MG63 (cell line): ENCODE measurements at places on chromosomes 2 and 18. TPM values are rescaled to one million over a fixed set of nuclear protein-coding genes. Genes with fewer than 3 reads are reported as not detected.
A peak's percentile ranks its signal among the peaks of the same experiment; 100 is the strongest.

Gene PSTPIP2
- total RNA-seq: 5.6 and 9.7 TPM in 2 replicates

Gene CXCR4
- total RNA-seq: not detected in 2 replicates

Gene CHRNA1
- not detected in 2 replicates for total RNA-seq

Gene ITSN2
- total RNA-seq: 7.2 and 16.9 TPM in 2 replicates

Gene SLC5A7
- total RNA-seq: not detected in 2 replicates

Gene POTEJ
- total RNA-seq: not detected in 2 replicates

Gene SLC9A4
- total RNA-seq: not detected in 2 replicates

Gene WDCP
- 10.6 and 12.2 TPM in 2 replicates for total RNA-seq

DNA sequence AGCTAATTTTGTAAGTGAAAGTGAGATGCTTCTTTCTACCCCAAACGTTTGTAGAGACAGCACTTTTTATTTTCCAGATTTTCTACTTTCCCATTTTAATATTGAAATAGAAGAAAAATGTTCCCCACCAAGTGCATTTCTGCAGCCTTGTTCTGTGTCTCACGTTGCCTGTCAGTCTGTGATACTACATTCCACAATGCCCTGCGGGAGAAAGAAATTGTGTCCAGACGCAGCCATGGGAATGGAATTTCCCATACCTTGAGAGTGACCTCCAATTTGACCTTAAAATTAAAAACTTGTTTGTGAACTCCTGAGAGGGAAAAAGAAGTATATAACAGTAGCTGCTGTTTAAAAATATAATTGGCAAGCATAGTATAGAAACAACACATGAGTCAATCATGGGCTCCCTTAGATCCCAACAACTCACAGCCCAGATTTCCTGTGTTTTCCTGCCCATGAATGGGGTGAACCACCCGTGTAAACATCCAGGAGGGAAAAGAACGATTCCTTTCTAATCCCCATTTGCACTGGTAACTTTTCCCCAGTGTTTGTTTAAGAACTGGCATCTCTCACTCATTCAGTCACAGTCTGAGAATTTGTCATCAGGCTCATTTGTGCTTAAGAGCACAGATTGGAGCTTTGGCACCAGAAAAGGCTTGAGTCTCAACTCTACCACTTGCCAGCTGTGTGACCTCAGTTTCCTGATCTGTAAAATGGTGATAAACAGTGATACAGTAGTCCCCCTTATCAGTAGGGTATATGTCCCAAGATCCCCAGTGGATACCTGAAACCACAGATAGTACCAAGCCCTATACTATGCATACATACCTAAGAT lies 166.1 kb upstream of the ZNF521 start:
- peak; percentile 62 for DNase-seq

DNA sequence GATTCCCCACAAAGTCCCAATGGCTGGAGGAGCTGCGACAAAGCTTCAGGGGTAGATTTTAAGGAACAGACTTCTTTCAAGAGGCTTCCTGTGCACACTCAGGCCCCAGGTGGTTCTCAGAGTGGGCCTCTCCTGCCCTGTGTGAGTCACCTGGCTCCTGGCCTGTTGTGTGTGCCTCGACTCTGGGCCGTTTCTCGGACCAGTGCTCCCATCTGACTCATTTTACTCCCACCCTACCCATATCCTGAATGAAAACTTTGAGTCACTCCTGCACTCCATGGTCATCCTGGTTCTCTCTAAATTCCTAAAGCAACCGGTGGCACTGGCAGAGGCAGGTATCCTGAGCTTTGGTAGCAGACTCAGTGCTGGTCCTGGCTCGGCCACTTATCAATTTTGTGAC lies 84.1 kb downstream of the CELF4 start:
- DNase-seq: peak; percentile 65

DNA sequence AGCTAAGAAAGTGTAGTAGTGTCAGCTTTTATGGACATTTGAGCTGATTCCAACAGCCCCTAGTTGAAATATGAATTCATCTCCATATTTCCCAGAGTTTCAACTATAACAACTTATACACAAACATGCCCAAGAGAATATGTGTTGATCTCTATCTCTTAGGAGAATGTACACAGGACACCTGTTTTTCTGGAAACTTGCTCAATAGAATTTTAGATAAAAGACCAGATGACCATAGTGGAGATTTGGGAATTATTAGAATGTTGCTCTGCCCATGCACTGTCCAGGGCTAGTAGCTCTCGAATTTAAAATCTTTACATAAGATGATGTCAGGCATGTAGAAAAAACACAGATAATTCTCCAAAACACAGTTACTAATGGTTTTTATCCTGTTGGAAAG lies 162.3 kb upstream of the VRK2 start:
- no peak for DNase-seq

GRCh38 chr2:197212344-197213262 lies 98.0 kb downstream of the ANKRD44 start:
- DNase-seq: no peak

DNA sequence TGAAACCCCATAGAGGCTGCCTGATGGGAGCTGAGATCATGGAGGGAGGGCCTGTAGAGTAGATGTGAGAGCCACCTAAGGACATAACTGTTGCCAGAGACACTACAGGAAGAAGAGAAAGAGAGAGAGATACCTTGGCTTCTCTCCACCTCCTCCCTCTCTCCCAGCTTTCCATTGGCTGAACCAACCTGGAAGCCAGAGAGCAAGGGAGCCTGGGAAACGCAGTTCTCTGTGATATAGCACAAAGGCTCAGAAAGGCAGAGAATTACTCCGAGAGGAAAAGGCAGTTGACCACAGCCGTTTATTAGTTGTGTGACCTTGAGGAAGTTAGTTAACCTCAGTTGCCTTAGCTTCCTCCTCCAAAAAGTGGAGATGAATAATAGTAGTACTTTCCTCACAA lies 37.7 kb upstream of the MAT2A start:
- no peak for DNase-seq

GRCh38 chr2:148680462-148680861 lies 35.9 kb downstream of the EPC2 start:
- no peak for DNase-seq

DNA sequence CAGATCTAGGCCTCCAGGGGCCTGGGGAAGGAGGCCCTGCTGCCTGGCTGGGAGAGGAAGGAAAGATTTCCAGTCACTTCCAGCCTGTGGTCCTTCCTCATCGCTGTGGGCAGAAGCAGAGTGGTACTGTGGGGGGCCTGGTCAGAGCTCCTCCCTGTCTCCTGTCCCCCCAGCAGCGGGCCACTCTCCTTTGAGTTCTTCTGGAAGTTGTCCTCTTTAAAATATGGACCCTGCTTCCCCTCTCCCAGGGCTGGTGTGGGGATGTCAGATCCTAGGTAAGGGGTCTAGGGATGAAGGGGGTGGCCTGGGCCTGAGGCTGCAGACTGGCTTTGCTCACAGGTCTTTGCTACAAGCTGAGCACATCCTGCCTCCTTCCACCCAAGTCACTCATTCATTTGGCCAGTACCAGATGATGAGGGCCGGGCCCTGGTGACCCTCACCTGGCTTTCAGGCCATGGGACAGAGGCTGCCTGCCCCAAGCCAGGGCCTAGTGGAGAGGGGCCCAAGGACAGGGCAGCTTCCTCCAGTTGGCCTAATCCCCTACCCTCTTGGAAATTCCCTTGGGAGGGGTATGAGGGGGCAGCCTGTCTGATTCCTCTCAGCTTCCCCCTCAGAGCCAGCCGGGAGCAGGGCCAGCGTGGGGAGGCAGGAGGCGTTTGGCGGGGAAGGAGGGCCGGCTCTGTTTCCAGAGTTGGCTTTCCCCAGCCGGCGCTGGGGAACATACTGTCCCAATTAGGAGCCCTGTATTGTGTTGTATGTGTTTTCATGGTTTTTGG lies 231.9 kb downstream of the DYSF start:
- DNase-seq: no peak

- DNase-seq: no peak
These were observed 83.9 kb downstream of the PLCL1 start for GRCh38 chr2:197888321-197888720.

- DNase-seq: no peak
These were observed 19.7 kb downstream of the MIB1 start for GRCh38 chr18:21760321-21760720.

DNA sequence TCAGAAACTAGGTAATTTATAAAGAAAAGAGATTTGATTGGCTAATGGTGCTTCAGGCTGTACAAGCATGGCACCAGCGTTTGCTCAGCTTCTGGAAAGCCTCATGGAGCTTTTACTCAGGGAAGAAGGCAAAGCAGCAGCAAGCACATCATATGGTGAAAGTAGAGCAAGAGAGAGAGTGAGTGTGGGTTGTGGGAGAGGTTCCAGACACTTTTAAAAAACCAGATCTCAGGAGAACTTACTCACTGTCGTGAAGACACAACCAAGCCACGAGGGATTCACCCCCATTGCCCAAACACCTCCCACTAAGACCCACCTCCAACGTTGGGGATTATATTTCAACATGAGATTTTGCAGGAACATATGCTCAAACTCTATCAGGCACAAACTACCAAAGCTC lies 554.6 kb upstream of the TNP1 start:
- no peak for DNase-seq

- DNase-seq: peak; percentile 47
These were observed 79.8 kb upstream of the NOSTRIN start for GRCh38 chr2:168722592-168722991.

DNA sequence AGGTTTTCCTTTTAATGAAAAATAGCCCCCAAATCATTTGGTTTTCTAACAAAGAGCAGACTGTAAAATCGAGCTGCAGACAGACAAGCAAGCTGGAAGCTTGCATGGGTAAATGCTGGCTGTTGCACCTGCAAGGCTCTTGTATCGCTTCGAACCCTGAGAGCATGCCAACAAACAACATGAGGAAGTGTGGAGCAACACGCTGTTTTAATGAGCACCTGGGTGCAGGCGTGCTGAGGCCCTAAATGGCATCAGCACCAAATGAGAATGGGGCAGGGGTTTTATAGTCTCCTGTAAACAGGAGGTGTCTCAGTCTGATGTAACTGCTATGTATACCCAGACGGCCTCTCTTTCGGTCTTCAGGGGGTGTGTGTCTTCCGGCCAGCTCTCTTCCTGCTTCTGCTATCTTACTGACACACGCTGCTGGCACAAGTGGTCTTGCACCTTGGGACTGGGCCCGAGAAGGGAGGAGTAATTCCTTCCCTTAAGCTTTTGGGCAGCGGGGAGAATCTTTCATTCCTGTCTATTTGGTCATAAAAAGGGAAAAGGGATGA lies 31.9 kb upstream of the CDH2 start:
- DNase-seq: no peak

DNA sequence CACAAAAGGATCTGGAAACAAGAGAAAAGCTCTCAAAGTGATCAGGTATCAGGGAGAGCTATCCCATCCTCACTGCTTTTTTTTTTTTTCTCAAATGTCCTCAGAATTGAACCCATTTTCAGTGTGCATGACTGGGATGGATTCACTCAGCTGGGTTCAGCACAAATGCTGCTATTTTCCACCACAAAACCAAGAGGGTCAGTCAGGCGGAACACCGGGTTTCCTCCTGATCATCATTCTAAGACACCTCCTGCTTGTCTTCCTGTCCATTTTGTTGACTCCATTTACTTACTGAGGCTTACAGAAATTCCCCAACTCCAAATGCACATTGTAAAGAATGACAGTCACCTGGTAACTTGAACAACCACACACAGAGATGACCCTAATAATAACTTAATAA lies 39.9 kb downstream of the CYRIA start:
- DNase-seq: no peak

GRCh38 chr18:7321831-7322230 lies 90.9 kb downstream of the LRRC30 start:
- DNase-seq: no peak

DNA sequence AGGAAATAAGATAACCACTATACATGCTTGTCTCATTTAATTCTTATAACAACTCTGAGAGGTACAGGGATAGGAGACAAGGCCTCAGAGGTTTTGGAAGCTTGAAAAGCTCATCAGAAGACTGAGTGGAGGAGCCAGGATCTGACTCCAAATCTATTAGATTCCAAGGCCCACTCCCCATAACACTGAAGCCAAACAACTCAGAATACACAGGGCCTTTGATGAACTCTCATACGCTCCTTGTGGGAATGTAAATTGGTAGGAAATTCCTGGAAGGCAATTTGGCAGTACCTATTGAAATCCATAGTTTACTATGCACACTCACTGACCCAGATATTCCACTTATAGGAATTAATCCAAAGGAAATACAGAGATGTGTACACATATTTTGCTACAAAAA lies 27.9 kb downstream of the WIPF1 start:
- DNase-seq: no peak

GRCh38 chr18:61531182-61531581 lies 198.0 kb downstream of the CDH20 start:
- DNase-seq: no peak

- DNase-seq: no peak
These were observed 72.7 kb downstream of the SPIRE1 start for GRCh38 chr18:12585218-12585617.

DNA sequence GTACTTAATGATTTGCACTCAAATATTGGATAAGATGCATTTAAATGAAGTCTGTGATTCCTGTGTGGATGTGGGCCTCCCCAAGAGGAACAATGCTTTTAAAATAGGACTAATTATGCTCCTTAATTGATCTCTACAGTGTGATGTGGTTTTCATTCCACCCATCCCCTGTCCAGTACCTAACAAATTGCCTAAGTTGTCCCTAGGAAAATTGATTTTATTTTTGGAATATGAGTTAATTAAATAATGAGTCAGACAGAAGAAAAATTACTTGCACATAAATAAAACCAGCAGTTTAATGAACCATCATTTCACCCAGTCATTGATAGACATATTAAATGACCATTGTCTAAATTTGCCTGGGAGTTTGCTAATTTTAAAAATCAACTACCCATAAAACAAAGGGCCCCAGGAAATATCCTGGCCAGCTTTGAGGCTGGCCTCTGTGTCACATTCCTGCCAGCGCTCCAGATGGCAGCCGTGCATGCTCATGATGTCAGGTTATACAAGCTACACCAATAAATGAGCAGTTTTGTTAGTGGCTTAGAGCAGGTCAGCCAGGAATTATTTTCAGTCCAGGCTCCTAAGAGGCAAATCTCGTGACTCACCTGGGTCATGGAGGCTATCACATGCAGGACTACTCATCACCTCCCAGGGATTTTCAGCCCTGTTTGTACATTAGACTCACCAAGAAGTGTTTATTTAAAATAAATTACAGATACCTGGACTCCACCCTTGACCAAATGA lies 31.9 kb downstream of the ABHD3 start:
- DNase-seq: peak; percentile 68

DNA sequence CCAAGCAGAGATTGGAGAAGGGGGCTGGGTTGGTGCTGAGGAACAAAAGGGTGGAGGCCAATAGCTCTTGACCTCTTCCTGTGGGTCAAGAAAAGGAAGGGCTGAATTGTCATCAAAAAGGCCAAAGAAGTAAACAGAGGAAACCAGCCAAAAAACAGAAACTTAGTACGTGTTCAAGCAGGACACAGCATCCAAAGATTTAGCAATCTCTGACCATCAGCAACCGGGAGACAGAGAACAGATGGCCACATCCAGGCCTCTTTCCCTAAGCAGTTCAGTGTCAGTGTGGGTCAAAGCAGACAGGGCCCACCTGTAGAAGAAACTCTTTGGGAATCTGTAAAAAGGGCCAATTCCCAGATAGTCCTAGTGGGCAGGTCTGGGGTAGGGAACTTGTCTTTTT lies 2.9 kb downstream of the DNPEP start:
- DNase-seq: no peak

- no peak for DNase-seq
These were observed 61.8 kb upstream of the CTDP1 start for GRCh38 chr18:79617511-79618500.

- DNase-seq: no peak
These were observed 265.3 kb upstream of the PKDCC start for GRCh38 chr2:41782306-41783158.

- DNase-seq: no peak
These were observed 99.2 kb downstream of the PTPRM start for GRCh38 chr18:7666195-7666776.

GRCh38 chr2:28274911-28275685 lies 117.6 kb upstream of the FOSL2 start:
- peak; percentile 91 for DNase-seq

- no peak for DNase-seq
These were observed 1.5 kb downstream of the TTC32 start for GRCh38 chr2:19899985-19900930.
